ENCODE measurements at places on chromosomes 5 and 9.
A peak's percentile ranks its signal among the peaks of the same experiment; 100 is the strongest.

GRCh38 chr5:75051217-75051751 is 1.1 kb downstream of the GCNT4 start:
- DNase-seq = no peak

GRCh38 chr5:14581106-14581890 is at the start of gene OTULINL:
Gene OTULINL, plus strand, starts transcription at chr5:14581792. Its CDS starts 103 bp downstream, at chr5:14581895.
- peak; percentile 83 for DNase-seq

GRCh38 chr5:13866792-13867191 is 77.7 kb downstream of the DNAH5 start:
- peak; percentile 52 for DNase-seq

GRCh38 chr5:53974021-53974420 is 336.4 kb downstream of the ARL15 start:
- no peak for DNase-seq

GRCh38 chr5:56026863-56027300 is 32.1 kb upstream of the IL6ST start:
- DNase-seq = no peak

- DNase-seq = no peak
These were observed 6.1 kb downstream of the MAMDC2 start for GRCh38 chr9:70049672-70050271.

DNA sequence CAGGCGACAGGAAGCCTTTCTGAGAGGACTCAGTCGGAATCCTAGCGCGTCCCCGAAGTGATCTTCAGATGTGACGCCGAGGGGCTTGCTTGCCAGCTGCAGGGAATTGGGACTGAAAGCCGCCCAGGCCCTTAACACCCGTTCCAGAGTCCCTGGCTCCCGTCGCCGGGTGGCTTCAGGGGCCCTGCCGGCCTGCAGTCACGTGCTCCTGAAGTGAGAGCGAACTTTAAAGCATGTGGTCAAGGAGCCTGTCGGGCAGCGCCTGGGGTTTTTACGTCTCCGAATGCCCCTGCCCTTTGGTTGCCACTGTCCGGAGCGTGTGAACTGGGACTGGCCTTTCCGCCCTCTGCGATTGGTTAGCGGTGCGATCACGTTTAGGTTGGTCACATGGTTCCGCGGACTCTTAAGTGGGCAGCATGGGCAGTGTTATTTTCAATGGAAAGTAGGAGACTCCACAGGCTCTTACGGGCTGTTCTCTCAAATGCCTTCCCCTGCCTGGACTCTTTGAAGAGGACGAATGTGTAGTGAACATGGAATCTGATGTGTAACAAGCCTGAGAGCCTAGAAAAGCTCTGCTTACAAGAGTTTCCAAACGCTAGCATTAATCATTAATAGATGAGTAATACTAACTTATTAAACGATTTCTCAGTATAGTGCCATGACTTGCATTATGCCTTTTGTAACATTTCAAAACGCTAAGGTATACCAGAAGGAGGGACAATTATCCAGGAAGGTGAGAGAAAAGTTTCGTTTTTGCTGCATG is 1.9 kb downstream of the VLDLR start:
- peak; percentile 61 for DNase-seq

DNA sequence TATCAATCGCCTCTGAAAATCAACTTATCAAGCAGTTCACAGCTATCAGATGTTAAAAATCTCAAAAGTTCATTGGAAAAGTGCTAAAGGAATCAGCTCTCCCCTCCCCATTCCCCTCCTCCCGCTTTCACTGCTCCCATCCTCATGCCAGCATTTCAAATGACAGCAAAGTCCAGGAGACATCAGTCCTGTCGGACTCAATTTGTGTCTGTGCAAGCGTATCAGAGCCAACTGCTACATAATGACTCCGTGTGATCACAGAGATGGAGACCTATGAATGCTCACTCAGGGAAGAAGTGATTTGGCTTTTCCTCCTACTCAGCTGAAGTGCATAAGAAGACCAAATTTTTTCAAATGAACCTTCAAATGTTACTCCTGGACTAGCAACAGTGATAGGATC is 937.2 kb upstream of the DMAC1 start:
- DNase-seq = no peak

- no peak for DNase-seq
These were observed 27.3 kb upstream of the CREBRF start for GRCh38 chr5:173028811-173029327.

GRCh38 chr5:172379481-172379880 is 74.8 kb downstream of the SH3PXD2B start:
- no peak for DNase-seq

GRCh38 chr9:112541685-112542084 is 55.1 kb downstream of the KIAA1958 start:
- no peak for DNase-seq

DNA sequence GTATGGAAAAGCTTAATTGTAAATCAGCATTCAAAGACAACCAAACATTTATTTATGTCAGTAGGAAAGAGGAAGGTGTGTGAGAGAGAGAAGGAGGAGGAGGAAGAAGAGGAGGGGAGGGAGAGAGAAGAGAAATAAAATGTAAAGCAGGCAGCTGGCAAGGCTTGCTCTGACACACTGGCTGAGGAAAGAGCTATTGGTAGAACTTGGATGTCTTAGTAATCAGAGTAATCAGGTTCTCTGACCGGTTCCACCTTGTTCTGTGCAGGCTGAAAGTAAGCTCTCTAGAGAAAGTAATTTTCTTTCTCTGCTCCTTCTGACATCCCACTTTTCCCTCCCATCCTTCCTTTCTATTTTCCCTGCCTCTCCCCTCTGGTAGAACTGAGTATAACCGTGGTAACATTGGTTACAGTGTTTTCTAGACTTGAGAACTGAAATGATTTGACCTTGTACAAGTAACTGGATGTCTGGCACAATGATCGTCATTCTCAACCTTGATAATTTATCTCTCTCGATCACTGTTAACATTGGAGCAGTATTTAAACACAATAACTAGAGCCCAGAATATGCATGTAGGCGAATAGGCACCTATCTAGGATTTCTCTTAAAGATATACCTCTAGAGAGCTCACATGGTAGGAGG is 33.3 kb downstream of the TLE4 start:
- DNase-seq = no peak

DNA sequence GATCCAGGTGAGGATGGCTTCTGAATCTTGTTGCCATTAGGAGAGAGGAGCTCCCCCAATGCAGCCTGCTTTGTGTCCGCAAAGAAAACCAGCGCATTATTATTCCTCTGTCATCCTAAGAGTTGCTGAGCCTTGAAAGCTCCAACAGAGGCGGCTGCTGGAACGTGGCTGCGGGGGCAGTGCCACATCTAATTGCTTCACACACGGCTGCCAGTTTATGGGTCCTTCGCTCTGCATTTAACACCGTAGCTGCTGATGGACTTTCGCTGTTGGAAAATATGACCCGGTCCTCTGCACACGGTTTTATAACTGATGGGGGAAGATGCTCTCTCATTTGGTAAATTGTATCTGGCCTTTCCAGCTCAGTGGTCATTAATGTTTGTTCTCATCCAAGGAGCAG is 38.0 kb downstream of the ZNF622 start:
- DNase-seq = peak; percentile 77

- no peak for DNase-seq
These were observed 6.2 kb upstream of the SLC1A3 start for GRCh38 chr5:36599986-36600779.

- DNase-seq = peak; percentile 53
These were observed 26.2 kb downstream of the TCF7 start for GRCh38 chr5:134140530-134141201.

- no peak for DNase-seq
These were observed 154.4 kb upstream of the STK32A start for GRCh38 chr5:147080391-147080790.
